NCI-H1694 (cell line): ENCODE measurements at places on chromosomes 3 and 15.

GRCh38 chr3:108292905-108293328, 3.4 kb upstream of the HHLA2 start:
- DNase-seq: no peak

- DNase-seq: no peak
Observed at GRCh38 chr15:95448531-95449229, 881.8 kb upstream of the NR2F2 start.

DNA sequence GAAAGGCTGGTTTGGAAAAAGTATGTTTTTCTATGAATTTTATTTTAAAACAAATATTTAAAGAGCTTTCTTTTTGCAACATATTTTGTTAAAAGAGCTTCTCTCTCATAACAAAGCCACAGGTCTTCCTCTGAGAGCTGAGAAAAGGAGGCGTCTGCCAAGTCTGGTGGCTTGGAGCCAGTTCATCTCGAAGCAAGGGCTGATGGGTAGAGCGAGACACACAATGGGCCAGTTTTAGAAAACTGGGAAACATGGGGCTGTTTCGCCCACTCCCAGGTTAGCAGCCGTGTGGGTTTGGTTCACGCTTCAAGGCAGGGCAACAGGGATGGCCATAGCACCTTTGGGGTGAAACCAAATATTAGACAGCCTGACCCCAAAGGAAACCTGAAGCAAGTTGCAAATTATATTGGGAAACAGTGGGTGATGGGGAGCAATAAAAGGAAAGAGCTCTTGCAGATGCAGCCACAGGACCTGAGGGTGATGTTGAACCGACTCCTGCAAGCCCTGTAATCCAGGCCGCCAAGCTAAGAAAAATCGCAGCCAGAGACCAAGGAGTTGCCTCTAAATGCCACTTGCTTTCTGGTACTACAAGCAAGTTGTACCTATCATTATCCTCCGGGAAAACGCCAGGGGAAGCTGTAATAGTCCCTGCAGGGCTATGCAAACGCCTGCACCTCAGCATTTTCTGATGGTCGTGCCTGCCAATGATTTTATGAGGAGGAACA, 88.4 kb upstream of the GALNT15 start:
- DNase-seq: no peak

- no peak for DNase-seq
Observed at GRCh38 chr3:68997887-68998286, 15.6 kb downstream of the EOGT start.

DNA sequence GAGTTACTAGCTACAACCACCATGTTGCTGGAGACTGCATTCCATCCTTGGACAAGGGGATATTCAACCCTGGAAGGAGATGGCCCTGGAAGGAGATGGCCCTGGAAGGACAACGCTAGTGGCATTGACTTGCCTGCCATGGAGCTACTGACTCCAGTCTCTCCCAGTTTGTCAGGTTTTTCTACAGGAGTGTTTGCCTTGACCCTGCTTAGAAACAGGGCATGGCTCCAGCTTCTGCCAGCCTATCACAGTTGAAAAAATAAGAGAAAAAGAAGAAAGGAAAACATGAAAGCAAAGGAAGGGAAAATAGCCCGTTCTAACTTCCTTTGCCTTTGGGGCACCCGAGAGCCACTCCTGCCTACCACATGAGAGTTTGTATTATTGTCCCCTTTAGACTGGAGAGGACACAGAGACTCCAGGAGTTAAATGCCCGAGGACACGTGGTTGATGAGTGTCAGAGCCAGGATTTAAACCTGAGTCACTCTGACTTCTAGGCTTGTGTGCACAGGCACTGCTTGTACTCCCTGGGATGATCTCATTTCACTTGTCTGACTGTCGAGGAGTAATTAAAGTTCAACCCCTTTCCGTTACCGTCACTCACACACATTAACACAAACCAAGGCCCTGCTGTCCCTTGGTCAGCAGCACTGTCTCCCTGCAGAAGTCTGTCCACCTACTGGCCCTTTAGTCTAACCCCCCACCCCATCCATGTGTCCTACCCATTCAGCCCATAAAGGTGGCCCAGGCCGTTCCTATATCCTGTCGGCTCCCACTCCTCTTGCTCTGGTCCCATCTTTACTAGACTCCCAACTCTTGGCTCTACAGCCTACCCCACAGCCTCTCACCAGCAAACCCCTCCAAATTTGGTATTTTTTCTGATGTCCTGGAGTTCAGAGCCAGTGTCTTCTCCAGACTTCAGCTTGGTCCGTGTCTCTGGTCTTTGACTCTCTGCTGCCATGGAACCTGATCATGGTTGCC, 46.1 kb downstream of the C2CD4A start:
- no peak for DNase-seq

- DNase-seq: no peak
Observed at GRCh38 chr15:42919799-42920518, 619 bp downstream of the TTBK2 start.

- no peak for DNase-seq
Observed at GRCh38 chr3:195197765-195198425, 73.1 kb downstream of the XXYLT1 start.

DNA sequence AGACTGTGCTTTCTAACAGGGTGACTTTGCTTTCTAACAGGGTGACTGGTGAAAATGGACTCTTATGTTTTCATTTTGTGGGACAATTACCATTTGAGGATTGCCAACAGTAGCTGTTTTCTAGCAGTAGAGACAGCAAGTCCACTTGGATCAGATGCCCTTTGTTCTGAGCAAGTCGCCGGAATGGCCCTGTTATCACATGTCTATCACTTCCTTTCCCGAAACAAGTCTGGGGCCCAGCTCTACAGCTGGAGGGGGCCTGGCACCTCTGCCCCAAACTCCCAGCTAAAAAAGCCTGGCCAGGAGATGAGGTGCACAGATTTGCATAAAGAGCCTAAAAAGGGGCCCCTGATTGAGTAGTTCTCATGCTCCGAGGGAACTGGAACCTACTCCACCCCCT, 44.6 kb downstream of the THBS1 start:
- DNase-seq: no peak

DNA sequence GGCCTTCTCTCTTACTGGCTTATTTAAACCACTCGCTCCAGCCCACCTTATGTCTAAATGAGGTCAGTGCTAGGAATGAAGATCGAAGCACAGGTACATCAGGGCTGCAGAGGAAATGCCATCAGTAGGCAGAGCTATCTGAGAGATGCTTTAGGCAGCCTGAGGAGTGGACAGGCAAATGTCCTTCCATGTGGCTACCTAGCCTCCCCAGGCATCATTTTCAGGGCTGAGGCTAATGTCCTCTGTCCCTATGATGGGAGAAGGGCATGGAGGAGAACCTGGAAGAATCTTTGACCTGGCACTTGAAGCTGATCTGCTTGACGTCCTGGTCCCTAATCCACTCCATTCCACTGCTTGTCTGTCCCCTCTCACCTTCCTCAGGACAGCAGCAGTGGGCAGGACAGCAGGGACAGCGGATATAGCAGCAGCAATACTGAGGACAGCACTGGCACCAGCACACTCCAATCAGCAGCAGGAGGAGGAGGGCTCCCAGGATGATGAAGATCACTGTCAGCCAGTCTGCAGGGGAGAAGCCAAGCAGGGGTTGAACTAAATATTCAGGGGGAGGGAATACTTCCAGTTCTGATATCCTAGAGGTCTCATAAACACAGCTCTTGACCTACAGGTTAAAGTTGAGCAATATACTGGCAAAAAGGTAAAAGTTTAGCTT, 21.0 kb downstream of the ILDR1 start:
- DNase-seq: no peak

GRCh38 chr3:177441813-177442646, 244.7 kb upstream of the TBL1XR1 start:
- DNase-seq: no peak

GRCh38 chr15:90478846-90479481, 50.8 kb upstream of the CRTC3 start:
- DNase-seq: no peak

- DNase-seq: no peak
Observed at GRCh38 chr3:168984872-168985271, 678.6 kb downstream of the MECOM start.

DNA sequence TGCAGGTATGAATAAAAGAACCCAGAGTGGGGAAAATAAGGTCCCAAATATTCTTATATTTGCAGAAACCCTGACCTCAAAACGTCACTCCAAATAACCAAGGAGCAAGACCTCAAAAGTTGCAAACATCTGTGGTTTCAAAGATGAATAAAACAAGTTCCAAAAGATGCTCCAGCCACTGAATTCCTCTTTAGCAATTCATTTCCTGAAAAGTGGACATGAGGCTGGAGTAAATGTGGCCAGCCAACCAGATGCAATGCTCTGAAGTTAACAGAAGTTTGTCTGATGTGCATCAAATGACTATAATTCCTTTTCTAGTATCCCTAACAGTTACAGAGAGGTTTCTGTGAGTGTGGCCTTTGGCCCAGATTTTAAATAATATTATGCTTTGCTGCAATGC, 71.2 kb upstream of the WNT5A start:
- DNase-seq: no peak

DNA sequence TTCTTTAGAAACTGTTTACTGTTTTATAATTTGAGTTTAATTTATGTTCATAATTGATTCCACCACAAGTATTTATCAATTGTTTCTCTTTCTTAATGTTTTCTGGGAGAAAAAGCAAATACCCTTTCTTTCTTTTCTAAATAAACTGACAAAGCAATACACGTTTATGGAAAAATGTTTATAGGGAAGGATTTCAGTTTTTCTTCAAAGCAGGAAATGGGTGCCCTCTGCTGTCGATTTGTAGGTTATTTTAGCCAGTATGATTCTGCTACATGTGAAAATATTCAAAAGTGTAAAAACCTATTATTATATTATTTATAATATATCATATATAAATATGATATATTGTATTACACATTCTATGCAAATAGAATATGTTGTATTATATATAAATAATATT, 921.0 kb upstream of the ROBO1 start:
- DNase-seq: peak; percentile 6

DNA sequence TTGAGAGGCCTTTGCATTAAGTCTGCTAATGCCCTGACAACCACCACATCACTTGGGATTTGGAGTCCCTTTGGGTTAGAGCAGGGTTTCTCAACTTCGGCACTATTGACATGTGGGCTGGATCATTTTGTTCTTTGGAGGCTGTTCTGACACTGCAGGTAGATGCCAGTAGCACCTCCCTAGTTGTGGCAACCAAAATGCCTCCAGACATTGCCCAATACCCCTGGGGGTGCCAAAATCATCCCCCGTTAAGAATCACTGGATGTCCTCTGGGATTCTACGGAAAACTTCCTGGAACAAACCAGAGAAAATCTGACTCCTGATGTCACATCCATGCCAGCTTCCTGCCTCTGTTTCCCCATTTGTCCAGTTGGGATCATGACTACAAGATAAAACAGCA, 37.2 kb upstream of the BLM start:
- DNase-seq: no peak

DNA sequence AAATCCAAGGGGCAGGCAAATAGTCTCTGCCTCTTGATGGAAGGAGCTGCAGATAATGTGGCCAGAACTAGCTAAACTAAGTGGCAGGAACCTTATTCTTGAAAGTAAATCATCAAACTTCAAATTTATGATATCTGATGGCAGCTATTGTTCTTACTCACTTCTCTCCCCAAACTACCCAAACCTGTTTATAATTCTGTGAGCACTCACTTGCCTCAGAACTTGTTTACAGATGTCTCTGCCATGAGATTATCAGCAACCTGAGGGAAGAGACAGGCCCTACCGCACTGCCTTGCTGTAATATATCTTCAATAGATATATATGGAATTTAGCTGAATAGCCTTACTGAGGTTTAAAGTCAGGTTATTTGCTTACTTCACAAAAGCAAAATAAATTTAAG, 2.2 kb upstream of the B3GALNT1 start:
- no peak for DNase-seq

DNA sequence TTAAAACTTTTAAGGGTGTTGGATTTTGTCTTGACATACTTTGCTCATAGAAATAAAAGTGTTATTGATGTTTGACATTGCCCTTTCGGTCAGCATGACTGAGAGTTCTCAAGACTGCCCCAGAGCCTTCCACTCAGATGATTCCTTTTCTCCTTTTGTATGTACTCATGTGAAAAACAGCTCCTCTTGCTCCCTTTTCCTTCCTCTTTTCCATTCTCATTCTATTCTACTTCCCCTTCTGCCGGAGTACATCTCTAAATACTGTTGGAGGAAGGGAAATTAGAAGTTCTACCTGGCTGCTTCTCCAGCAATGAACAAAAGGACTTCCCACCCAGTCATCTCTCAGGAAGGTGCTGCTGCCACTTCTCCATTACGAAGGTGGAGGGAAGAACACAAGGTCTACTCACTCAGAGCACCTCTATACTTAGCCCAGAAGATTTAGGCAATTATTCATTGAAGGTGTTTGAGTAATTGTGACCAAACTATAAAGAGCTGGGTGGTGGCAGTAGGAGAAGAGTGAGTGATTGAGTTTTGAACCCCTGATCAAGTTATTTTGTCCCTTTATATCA, 163.8 kb upstream of the MBNL1 start:
- DNase-seq: no peak

DNA sequence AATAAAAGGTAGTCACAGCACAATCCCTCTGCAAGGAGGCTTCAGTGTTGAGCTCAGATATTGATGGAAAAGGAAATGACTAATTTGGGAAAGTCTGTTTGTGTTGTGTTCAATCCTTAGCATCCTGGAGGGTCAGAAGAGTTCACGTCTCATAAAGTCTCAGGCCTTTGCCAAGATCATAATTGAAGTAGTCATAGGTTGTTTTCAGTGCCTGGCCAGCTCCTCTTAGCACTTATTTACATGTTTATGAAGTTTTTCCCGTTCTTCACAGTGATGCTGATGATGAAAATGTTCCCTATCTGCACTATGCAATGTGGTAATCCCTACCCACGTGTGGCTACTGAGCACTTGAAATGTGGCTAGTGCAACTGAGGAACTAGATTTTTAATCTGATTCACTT, 61.6 kb upstream of the TGFBR2 start:
- no peak for DNase-seq

GRCh38 chr3:72339670-72340030, 508.6 kb downstream of the SHQ1 start:
- no peak for DNase-seq
